SK-N-DZ (cell line): ENCODE measurements at places on chromosomes 11 and 22.

DNA sequence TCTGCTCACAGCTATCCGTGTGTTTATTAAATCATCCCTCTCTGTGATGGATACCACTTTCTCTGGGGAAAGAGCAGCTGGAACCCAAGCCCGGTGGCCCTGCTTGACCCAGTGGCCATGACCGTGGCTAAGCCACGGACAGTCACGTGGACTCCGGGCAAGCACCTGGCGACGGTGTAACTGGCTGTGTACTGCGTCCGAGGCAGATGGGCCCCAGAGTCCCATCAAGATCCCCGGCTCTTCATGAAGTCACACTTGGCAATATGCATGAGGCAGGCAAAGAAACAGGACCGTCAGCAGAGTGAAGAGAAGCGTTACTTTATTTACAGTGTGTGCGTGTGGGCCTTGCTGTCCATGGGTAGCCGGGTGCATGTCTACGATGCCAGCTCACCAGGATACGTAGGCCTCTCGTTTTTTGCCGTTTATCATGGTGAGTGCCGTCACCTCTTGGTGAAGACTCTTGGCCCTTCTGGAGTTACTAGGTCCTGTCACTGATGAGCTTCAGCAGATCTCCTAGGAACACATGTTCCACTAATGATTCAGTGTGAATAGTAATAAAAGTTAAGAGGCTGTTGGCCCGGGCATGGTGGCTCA is 366.3 kb downstream of the TBC1D22A start:
- DNase-seq, result no peak

GRCh38 chr11:71255323-71255722 is 2.9 kb upstream of the SHANK2 start:
- DNase-seq, result no peak

GRCh38 chr22:45208993-45209838 is 31.5 kb downstream of the KIAA0930 start:
- peak; percentile 49 for DNase-seq

DNA sequence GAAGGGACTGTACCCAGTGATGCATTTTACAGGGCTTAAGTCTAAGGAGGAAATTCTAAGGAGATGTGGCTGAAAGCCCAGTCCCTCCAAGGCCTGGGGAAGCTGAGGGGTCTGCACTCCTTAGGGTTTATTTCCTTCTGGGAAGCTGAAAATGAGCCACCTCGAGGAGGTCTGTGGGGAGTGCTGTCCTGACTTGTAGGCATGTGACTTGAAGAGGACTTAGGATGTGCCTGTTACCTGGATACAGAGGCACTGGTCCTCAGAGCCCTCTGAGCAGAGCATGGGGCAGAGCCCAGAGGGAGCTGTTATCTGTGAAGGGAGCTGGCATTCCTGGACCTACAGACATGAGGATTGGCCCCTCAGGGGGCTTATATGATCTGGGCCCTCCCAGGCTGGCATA is 77.1 kb downstream of the TP53I11 start:
- no peak for DNase-seq

GRCh38 chr11:68904248-68904847 is 657 bp downstream of the IGHMBP2 start:
- DNase-seq, result no peak

- DNase-seq, result no peak
Measured at GRCh38 chr11:74249496-74249895, 61.9 kb downstream of the P4HA3 start.

DNA sequence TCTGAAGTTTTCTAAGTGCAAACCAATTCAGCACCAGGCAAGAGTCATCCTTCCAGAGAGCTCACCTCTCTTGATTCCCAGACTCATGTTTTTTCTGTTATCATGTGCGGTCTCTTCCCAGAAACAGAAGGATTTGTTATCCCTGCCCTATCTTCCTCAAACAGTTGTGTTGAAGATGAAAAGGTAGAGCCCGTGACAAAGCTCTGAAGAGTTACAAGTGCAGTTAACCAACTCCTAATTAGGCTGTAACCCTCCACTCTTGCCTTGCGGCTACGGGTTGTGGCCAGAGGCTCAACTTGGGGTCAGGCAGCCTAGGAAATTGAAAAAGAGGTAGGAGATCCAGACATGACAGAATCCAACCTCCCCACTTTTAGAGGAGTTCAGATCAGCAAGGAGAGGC is 76.2 kb upstream of the CADM1 start:
- DNase-seq, result no peak

GRCh38 chr11:116387641-116388040 is 385.1 kb downstream of the BUD13 start:
- DNase-seq, result no peak

DNA sequence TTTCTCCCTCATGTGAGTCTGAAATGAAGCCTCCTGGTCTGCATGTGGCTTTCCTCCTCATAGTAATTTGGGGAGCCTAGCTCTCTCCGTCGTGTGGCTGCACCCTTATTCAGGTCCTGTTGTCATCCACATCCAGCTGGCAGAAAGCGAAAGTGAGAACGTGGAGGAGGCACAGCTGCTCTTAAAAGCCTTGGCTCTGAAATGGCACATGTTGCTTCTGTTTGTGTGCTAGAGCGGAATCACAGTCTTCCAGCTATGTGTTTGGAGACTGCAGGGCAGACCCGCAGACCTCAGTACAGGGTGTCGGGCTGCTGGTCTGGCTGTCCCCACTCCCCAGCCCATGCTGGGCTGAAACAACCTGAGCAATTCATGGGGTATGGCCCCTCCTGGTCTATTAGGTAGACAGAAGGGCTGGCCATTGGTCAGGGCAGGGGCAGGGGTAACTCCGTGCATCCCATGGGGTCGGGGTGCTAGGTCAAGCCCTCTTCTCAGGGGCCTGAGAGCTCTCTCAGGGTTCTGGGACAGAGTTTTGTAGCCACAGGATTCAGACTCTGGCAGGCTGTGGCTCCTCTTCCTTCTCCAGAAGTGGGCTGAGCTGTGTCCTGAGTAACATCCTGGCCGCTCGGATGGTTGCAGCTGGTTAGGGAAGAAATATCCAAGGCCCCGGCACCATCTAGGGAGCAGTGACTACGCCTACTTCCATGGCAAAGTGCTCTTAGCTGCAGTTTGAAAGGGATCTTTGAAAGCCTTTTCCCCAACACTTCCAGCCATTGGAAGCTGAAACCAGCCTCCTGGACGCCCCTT is 50.6 kb downstream of the C11orf96 start:
- no peak for DNase-seq

GRCh38 chr22:34414467-34415440 is 494.5 kb upstream of the LARGE1 start:
- DNase-seq, result peak; percentile 66

GRCh38 chr22:24303007-24303406 is 32.4 kb downstream of the SPECC1L start:
- no peak for DNase-seq

DNA sequence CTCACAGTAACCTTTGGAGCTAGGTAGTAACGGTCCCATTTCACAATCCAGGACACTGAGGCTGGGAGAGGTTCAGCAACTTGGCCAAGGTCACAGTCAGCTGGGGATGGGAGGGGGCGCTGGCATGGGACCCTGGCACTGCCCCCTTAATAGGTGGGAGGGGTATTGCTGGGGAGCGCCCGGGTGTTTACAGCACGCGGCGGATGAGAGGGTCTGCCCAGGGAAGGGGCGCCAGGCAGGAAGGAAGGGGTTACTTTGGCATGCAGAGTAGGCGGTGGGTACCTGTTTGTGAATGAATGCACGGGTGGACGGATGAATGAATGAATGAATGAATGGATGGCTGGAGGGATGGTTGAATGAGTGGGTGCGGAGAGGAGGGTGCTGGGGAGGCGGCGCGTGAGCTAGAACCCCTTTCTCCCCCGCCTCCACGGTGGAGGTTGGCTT is 628 bp upstream of the FLRT1 start:
- DNase-seq, result no peak

DNA sequence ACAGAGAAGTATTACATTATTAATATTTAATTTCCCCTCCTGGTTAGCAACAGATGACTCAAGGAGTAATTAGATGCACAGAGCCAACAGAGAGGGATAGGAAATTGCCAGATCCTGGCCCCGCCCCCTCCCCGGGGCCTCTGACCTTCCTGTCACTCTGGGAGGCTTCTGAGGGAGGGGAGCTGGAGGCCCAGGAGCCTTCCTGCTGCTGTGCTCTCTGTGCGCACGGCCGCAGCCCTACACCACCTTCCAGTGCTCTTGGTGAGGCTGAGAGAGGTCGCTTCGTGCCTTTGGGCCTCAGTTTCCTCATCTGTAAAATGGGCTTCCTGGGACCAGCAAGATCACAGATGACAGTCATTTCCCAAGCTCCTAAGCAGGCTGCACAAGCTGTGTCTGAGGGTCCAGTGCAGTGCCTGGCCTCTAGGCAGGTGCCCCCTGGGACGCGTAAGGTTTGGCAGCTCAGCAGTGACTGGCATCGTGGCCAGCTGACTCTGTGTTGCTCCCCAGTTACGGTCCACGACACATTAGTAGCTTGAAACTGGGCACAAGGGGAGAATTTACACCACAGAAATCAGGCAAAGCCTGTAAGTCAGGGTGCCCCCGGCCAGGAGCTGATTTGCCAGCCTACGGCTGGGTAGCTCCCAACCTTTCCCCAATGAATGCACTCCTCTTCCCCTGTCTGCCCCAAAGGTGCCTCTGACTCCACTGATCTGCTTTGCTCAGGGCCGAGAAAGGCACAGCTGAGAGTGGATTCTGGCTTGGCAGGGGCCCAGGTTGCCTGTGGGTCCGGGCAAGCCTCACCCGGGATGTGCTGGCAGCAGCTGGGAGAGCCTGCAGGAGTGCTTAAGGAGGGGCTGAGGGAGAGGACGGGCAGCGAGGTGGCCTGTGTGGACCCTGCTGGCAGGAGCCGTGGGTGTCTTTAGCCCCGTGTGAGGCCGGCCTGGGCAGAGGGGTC is 2.3 kb downstream of the ADORA2A start:
- peak; percentile 50 for DNase-seq

DNA sequence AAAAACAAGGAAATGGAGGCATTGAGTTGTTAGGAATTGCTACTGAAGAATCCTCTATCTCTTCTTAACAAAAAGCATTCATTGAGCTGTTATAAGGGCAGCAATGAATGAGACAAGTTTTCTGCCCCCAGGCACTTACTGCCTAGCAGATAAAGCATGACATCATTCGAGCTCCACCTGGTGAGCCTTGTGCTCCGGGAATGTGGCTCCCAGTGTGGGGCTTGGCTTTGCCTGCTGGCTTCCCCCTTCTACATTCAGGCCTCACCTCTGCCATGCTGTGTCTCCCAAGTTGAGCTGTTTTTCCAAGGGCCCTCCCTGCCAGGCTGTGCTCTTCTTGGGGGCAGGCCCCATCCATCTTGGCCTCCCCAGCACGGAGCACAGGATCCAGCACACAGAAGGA is 56.9 kb upstream of the EIF3D start:
- DNase-seq, result no peak

GRCh38 chr11:34313099-34313517 is 44.7 kb downstream of the ABTB2 start:
- DNase-seq, result no peak

GRCh38 chr11:68996376-68997123 is 15.8 kb upstream of the MRGPRD start:
- no peak for DNase-seq

GRCh38 chr11:130719220-130719915 is 196.9 kb downstream of the SNX19 start:
- no peak for DNase-seq

DNA sequence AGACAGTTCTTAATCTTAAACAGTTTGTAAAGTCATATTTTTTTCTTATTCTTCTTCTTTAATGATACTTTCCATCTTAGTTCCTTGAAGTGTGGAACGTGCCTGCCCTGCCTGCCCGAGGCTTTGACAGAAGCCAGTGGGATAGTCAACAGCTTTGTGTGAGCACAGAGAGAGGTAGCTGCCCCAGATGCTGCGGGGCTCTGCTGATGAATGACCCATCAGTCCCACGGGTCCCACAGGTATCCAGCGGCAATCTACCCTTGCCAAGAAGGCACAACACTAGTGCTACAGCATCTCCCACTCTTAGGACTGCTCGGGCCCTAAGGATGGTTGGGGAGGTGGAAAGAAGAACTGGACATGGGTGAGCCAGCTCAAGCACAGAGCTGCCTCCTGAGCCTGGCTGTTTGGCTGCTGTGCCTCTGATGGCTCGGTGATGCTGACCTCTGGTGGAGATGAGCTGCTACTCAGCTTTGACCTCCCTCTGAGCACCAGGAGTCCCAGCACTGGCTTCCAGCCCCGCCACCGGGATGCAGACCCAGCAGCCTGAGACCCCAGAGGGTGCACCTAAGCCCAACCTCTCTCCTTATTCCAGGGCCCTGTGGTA is 11.8 kb upstream of the APLNR start:
- peak; percentile 71 for DNase-seq

- peak; percentile 2 for DNase-seq
Measured at GRCh38 chr11:22666325-22666687, at the start of gene GAS2. GAS2 (plus strand) TSS chr11:22666611; CDS start chr11:22674870, 8,259 bp downstream.

- DNase-seq, result no peak
Measured at GRCh38 chr11:44407211-44407996, 97.5 kb upstream of the ALX4 start.

GRCh38 chr11:10657308-10658271 is 36.0 kb downstream of the IRAG1 start:
- DNase-seq, result no peak

DNA sequence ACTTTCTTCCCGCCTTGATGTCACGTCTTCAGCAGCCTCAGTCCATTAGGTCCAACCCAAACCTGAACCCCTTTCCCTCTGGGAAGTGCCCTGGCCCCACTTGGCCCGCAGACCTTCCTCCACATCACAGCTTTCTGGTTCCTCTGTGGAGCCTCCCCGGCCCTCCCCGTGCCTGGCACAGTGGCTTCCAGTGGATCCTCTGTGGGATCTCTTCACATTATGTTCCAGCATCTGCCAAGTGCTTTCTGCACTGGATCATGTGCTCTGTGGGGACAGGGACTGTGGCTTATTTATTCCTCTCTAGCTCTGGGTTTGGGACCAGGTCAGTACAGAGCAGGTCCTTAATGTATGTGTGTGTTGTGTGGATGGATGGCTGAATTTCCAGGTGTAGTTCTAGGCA is 30.9 kb downstream of the POLR3H start:
- DNase-seq, result no peak

GRCh38 chr11:117045196-117045595 is 53.0 kb downstream of the SIK3 start:
- DNase-seq, result no peak

- DNase-seq, result peak; percentile 68
Measured at GRCh38 chr11:116061322-116061721, 557.1 kb upstream of the CADM1 start.

DNA sequence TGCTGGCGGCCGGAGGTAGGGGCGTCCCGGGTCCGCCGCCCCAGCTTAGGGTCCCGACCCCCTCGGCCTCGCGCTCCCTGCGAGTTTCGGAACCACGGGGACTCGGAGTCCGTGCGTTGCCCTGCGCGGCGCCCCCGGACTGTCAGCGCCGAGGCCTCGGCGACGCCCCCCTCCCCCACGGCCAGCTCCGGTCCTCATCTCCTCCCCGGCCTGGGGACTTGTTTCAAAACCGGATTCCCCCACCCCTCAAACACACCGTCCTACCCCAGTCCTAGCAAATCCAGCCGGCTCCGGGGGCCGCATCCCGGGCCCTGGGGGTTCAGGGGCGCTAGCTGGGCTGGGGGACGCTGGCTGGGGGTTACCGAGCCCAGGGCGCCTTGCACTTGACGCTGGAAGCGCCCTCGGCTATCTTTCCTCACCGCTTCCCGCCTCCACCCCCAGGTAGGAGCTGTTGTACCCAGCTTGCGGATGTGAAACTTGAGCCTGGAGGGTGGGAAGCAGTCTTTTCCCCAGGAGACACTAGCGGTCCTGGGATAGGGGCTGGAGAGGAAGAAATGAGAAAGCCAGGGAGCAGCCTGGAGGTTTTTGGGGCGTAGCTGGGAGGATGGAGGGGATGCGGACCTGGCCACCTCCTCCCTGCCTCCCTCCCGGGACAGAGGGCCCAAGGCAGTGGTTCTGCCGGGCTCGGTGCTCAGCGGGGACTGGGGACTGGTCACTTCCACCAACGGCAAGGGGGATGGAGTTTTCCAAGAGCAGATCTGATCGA is 550 bp downstream of the FBLN1 start:
- peak; percentile 35 for DNase-seq
